ENCODE measurements at places on chromosomes 2 and 18.

DNA sequence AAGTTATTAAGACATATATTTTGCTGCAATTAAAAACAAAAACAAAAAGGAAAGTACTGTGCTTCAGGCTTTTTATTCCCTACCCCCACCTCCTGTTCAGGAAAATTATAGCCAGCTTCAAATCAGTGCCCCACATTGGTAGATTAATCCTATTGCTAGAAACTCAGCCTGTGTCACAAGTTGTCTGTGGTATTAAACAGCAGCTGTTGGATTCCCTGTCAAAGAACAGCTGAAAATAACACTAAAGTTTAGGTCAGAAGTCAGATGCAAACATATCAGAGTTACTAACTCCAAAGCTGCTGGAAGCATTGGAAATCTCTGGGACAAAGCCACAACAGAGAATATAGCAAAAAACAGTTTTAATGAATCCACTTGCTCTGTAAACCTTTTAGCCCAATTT, 818 bp upstream of the CCDC141 start:
- no peak for DNase-seq

- DNase-seq = no peak
Observed at GRCh38 chr18:24831871-24832665, 371.6 kb downstream of the HRH4 start.

DNA sequence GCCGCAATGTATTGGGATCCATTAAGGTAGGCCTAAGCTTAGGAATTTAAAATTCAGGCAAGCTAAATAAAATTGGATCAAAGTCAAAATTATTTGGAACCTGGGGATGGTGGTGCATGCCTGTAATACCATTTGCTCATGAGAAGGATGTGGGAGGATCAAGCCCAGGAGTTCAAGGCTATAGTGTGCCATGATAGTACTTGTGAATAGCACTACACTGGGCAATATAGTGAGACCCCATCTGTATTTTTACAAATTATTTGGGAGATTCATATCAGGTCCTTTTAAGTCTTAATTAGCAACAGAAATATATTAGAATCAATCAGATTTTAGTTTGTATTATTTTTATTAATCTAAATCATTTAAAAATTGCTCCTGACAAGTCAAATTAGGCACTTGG, 39.8 kb upstream of the TLK1 start:
- no peak for DNase-seq

- DNase-seq = no peak
Observed at GRCh38 chr2:88442473-88442872, 10.0 kb downstream of the FOXI3 start.

DNA sequence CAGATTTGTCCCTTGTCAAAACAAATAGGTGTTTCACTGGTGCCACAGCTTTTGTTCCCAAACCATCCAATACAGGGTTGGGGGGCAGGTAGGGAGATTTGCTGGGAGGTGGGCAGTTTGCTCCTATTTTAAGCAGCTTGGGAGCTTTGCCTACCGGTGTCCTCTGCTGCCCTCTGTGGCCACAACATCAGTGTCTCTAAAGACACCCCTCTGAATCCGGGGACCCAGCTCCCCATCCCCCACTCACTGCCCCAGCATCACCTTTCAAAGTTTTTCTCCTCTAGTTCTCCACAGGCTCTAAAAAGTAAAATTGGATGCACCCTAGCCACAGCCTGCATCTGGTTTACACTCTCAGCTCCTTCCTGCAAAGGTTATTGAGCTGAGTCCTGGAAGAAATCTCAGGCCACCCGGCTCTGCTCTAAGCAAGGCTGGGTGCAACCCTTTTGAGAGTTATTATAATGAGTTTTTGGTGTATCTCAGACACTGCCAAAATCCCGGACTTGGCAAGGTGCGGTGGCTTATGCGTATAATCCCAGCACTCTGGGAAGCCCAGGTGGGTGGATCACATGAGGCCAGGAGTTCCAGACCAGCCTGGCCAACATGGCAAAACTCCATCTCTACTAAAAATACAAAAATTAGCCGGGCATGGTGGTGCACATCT, 2.9 kb upstream of the EPAS1 start:
- peak; percentile 17 for DNase-seq

Measured in CD4-positive, alpha-beta T cell treated with Interferon gamma for 1 hour (primary cell).